Activated T-helper 1 cell treated with Interleukin-2 at 50 U/mL for 16 hours (primary cell): ENCODE measurements at places on chromosomes 1 and 21.

GRCh38 chr21:25054689-25055088, 552.6 kb downstream of the MRPL39 start:
- DNase-seq = no peak

DNA sequence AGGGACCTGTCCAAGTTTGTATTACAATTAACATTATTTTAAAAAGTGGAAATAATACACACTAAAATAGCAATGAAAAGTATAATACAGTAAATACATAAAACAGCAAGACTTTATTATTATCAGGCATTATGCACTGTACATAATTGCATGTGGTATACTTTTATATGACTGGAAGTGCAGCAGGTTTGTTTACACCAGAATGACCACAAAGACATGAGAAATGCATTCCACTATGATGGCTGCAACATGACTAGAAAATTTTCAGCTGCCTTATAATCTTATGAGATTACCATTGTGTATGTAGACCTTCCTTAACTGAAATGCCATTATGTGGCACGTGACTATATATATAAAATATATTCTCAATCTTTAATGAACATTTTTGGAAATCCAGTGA, 1699.6 kb downstream of the KCNT2 start:
- no peak for DNase-seq

DNA sequence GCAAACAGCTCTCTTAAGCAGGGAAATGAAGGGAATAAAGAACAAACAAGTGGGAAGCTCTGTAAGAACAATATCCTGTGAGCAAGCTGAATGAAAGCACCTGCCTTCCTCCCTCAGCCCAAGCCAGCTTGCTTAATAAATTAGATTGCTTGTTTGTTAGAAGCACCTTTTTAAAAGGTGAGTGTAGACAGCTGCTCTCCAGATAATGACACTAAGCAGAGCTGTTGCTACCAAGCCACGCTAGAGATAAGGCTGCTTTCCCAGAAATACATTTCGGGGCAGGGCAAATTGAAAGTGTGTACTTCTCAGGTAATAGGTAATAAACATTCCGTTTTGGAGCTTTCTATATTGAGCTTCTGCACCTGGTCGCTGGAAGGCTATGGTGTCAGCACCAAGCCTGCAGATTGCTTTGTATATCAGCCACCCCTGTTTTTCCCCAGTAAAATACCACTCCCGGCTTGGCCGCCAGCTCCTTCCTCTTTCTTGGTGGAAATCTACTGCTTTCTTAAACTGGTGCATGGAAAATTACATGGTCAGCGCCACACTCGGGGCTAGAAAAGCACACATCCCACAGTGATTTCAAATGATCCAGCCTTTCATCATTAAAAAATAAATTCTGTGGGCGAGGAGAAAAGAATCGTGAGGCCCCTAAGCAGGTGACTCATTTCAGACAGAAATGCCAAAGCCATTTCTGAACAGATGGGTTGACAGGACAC, 151.3 kb downstream of the ETS2 start:
- no peak for DNase-seq

- no peak for DNase-seq
Observed at GRCh38 chr1:154729031-154729442, 121.1 kb upstream of the ADAR start.

DNA sequence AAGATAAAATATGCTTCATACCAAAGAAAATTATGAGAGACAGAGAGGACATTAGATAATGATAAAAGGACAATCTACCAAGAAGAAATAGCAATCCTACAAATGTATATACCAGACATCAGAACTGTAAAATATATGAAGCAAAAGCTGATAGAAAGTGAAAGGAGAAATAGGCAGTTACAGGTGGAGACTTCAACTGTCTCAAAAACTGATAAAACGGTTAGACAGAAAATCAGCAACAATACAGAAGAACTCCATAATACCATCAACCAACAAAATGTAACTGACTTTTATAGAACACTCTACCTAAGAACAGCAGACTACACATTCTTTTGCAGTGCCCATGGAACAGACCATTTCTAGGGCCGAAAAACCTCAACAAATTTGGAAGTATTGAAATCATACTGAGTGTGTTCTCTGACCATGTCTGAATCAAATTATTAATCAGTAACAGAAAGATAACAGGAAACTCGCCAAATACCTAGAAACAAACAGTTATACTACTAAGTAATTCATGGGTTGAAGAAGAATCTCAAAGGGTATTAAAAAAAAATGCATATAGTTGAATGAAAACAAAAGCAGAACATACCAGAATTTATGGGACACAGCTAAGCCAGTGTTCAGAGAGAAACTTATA, 132.1 kb downstream of the RPS6KC1 start:
- DNase-seq = no peak

GRCh38 chr1:210942513-210942912, 191.4 kb downstream of the KCNH1 start:
- DNase-seq = no peak

GRCh38 chr1:58345215-58346035, 201.1 kb downstream of the OMA1 start:
- DNase-seq = no peak

GRCh38 chr1:173669491-173669941, at the start of gene ANKRD45:
Gene ANKRD45, minus strand, starts transcription at chr1:173669851. Its CDS starts 10,433 bp downstream, at chr1:173659418.
- no peak for DNase-seq

DNA sequence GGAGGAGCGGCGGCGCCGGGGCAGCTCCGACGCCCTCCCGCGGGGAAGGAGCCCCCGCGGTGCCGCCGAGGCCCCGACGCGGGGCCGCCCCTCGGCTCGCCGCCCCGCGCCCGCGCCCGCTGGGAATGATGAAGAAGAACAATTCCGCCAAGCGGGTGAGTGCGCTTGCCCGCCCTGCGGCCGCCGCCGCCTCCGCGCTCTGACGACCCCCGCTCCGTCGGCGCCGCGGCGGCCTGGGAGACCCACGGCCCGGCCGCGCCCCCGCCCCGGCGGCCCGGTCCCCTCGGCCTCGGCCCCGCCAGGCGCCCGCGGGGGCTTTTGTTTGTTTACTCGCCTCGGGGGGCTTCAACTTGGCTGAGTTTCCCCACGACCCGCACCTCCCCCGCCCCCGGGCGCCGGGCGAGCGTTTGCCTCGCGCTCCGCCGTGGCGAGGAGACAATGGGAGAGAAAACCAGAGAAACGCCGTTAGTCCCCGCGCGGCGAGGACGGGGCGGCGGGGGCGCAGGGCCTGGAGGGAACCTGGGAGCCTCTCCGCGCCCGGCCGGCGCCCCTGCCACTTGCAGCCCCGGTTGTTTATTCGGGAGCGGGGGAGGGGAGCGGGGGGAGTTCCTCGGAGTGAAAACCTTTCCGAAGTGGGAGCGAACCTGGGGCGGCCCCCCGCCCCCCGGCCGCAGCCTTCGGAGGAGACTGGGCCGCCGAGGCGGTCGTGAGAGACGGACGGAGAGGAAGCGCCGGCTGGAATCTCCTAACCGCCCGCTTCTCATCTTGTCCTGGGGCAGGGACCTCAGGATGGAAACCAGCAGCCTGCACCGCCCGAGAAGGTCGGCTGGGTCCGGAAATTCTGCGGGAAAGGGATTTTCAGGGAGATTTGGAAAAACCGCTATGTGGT, 661 bp downstream of the PLEKHO1 start:
- DNase-seq = peak; percentile 24

DNA sequence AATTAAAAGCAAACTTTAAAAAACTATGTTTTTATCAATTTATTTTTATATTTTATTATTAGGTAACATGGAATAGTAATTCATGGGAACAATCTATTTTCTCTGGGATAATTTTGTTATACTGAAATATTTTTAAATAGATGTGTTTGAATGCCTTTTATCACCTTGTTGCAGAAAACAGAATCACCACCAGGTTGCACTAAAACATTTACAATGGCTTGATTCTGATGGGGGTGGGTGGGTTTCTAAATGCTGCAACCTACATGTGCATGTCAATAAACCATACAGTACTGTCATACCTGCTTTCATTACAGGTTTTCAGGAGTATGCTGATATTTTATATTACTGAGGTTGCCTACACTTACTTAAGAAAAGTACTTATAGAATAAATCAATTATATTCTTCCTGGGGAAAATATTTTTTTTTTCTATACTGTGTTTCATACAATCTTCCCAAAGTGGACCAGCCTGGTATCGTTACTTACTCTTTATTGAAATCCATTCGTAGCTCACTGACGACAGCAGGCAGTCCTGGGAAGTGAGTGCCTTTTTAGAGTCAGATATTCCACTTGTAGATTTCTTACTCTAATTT, 132.8 kb downstream of the PTPRC start:
- DNase-seq = no peak

GRCh38 chr1:170125269-170125668, 20.5 kb upstream of the NTMT2 start:
- DNase-seq = no peak

DNA sequence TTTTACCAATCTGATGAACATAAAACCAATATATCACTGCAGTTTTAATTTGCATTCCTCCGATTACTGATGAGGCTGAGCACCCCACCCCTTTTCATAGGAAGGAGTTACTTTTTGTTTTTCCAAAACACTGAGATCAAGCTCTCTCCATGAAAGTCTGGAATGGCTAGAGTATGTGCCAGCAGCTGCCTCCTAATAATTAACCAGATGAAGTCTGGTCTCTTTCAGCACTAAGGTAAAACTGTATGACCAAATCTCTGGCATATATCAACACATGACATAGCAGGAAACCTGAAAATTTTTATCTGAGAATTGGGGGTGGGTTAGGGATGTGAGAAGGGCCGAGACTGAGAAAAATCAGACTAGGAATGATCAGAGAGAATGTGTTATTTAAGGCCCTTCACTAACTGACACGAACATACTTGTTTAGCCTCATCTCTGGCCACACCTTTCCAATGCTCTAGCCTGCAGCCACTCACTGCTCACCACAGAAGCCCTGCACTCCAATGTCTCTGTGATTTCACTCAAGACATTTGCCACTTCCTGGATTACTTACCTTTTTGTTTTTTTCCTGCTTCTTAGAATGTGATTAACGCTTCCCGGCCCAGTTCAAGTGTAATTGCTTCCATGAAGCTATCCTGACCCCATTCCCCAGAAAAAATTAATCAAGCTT, 34.7 kb downstream of the WASF2 start:
- no peak for DNase-seq

DNA sequence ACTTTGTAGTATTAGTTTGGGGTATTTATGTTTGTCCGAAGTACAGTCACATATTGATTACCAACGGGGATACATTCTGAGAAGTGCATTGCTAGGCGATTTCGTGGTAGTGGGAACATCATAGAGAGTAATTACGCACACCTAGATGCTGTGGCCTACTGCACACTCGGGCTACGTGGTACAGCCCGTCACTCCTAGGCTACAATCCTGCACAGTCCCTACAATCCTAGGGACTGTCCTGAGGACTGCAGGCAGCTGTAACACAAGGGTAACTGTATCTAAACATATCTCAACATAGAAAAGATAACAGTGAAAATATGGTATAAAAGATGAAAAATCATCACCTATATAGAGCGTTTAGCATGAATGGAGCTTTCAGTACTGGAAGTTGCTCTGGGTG, 18.6 kb downstream of the EXOC8 start:
- DNase-seq = no peak

DNA sequence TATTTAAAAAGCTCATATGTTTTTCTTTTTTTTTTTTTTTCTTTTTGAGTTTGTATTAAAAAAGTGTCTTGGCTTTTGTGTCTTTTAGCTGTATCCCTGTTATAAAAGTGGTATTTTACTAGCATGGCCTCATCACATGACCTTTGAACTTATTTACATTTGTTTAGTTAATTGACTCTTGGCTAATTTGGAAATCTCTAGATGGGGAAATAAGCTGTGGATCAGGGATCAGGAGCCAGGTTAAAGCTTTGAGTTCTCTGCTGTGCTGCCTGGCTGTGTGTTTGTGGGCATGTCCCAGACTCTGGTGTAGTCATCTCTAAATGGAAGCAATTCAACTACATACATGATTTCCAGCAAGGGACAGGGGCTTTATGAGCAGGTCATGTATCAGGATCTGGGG, 56.5 kb downstream of the HHAT start:
- DNase-seq = no peak
